Urothelium cell line (cell line): ENCODE measurements at places on chromosomes 6 and 20.

DNA sequence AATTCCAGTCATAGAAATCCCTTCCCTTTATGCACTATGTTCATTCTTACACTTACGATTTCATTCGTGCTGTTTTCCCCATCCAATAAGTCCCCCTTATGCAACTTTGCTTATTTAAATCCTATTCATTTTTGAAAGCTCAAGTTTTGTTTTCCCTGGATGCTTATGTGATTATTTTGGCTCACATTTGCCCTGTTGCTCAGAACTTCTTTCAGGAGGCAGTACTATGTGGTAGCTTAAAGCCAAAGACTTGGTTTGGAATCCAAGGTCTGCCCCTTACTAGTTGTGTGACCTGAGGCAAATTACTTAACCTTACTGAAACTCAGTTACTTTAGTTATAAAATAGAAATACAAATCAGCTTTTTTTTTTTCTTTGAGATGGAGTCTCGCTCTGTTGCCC is 59.6 kb downstream of the MOXD1 start:
- no peak for DNase-seq

- DNase-seq = no peak
These were observed 6.3 kb upstream of the NAA20 start for GRCh38 chr20:20010639-20011500.

- DNase-seq = no peak
These were observed 14.9 kb downstream of the BTN1A1 start for GRCh38 chr6:26514984-26515383.

DNA sequence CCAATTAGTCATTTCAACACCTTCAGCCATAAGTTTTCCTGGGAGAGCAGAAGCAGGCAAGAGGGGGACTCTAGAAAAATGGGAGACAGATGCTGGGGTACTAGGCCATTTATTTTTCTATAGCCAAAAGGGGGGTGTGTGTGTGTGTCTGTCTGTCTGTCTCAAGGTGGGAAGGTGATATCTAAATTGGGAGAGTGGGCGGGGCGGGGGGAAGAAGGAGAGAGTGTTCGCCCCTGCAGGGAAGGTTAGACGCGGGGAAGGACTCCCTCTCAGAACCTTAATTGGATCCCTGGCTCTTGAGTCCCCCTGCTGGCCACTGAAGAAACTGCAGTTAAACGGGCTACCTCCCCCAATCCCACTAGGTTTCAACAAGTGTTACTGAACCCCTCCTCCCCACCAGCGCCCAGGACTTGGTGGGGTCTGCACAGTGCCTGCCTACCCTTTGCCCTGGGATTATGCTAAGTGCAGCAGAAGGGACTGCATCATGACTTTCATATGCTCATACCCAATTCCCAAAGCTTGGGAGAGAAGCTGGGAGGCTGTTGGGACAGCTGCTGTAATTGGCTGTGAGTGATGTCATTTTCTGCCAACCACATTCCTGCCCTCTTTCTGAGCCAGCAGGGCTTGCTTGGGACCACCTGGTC is 45.8 kb downstream of the FOXP4 start:
- DNase-seq = peak; percentile 84

GRCh38 chr6:83193747-83194566 is 800 bp downstream of the RWDD2A start:
- DNase-seq = peak; percentile 33

GRCh38 chr20:24995741-24996448 is 3.3 kb upstream of the APMAP start:
- DNase-seq = no peak

DNA sequence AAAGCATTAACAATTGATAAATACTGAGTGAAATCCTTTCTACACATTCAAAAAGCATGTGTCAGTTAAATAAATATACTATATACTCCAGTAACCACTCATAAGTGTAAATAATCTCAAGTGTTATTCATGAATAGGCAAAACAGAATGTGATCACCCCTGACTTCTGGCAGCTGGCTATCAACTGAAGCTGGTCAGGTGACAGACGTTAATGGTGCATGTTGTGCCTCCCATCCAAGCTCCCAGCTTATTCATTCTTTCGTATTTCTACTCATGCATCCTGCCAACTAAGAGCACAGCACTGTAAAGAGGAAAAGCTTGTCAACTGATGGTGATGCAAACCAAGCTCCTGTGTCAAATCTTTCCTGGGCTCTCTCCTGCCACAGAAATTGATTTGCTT is 7.7 kb downstream of the PSMB1 start:
- no peak for DNase-seq

- no peak for DNase-seq
These were observed 120.0 kb downstream of the SIM1 start for GRCh38 chr6:100344761-100345160.

DNA sequence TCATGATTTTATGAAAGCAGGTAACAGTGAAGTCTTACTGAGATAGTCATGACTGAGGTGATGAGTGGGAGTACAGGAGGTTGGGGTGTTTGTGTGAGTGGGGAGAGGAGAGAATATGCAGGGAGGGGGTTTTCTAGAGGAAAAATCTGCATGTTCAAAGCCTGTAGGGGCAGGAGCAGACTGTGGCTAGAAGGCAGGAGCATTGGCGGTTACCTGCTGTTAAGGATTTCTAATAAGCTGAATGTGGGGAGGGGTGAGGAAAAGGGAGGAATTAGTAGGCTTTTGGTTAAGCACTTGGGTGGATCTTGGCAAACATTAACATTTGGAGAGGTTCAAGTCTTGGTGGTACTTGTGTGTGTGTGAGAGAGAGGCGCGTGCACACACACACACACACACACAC is 70.8 kb downstream of the EYA4 start:
- no peak for DNase-seq

DNA sequence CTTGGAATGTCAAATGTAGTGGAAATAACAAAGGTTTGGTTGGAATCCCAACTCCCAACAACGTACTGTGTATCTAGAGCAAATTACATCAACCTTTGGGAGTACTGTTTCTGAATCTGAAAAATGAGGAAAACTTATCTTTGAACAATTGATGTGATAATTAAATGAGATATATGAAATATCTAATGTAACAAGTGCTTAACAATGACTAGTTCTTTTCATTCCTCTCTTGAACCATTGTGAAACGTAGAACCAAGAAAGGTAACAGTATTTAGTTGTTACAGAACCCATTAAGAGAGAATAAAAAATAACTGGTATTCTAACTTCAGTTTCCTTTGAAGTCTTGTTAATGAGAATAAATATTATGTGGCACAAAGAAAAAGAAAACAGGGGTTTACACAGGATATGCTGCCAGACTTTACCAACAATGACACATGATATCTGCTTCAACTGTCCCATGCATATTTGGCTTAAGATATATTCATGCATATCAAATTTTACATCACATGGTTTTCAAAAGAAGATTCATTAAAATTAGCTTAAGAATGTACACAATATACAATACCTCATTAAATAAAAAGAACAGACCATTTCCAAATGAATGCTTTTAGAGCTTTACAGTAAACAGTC is 111.8 kb downstream of the ATG5 start:
- DNase-seq = no peak

DNA sequence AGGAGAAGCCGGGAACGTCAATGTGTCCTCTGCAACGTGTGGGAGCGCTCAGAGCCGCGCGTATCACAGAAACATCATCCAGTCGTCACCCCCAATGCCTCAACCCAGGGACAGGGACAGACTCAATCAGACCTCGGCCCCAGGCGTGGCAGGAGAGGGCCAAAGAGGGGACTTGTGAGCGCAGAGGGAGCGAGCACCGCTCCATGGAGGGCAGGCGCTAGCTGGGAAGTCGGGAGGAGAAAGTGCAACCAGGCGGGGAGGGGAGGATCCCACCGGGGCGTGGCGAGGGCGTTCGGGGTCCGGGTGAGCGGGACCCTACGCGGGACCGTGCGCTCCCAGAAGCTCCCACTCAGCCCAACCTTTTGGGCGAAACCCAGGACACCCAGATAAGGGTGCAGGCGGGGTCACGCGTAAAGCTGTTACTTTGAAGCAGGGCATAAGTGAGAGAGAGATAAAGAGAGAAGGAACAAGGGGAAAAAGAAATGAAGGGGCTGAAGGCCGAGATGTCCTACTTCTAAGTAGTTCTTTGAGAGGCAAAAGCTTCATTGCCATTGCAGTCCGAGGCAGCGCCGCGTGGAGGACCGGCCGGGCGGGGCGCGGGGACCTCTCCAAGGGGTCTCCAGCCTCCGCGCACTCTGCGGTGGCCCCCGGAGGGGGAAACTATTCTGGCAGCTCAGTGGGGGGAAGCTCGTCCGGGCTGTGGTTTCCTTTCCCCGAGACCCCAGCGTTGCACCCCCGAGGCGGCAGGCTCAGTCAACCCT is 862 bp upstream of the SOBP start:
- peak; percentile 41 for DNase-seq

DNA sequence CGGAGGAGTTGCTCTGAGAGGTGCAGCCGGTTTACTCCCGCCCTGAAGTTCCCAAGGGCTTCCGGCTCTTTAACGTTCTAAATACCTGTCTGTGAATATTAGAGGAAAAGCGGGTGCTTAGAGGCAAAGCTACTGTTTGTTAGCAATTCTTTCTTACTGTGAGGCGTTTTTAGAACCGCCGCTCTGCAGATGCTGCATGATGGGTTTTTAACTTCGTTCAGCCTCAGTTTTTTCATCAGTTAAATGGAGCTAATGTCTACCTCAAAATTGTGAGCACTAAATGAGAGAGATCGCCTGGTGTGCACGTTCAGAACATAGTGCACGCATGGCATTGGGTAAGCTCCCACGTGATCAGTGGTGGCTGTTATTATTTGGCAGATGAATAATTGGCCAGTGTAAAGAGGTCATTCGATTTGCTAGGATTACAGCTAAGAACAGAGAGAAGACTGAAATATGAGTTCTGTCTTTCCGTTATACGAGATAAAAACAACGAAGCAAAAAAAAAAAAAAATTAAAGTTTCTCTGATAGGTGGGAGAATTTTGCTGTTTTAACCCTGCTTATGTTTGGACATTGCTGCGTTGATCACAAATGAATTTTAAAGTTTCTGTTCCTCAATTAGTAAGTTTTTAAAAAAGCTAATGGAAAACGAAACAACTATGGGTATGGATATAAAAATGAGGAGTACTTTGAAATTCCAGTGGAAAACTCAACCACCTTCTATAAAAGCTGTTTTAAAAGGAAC is 660 bp upstream of the TFB1M start:
- peak; percentile 60 for DNase-seq

DNA sequence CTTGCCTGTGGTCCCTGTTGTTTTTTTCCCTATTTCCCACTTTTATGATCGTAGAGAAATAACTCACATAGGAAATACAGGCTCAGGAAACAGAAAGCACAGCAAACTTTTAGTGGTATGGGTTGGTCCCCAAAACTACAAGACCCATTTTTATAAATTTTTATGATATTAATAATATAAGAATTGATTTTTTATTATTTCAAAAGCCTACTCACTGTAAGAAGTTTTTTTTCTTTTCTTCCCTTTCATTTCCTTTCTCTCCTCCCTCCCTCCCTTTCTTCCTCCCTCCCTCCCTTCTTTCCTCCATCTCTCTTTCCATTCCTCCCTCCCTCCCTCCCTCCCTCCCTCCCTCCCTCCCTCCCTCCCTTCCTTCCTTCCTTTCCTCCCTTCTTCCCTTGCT is 141.5 kb downstream of the ZDHHC14 start:
- DNase-seq = no peak

DNA sequence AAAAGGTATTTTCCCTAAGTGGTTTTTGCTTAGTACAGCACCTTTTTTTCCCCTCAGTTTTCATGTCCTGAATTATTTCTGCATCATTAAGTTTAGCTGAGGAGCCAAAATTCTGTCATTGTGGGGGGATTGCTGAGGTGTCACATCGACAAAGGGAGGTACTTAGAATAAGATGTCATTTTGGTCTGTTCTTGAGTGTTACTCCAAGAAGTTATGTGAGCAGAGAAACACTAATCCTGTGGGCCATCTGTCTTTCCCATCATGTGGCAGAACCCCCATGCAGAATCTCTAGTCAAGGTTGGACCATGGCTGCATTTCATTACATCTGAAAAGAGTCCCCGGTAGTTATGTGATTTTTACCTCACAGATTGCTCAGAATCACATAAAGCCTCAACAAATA is 167.8 kb upstream of the CENPW start:
- no peak for DNase-seq

GRCh38 chr20:25269833-25270170 is 21.9 kb downstream of the PYGB start:
- DNase-seq = no peak

DNA sequence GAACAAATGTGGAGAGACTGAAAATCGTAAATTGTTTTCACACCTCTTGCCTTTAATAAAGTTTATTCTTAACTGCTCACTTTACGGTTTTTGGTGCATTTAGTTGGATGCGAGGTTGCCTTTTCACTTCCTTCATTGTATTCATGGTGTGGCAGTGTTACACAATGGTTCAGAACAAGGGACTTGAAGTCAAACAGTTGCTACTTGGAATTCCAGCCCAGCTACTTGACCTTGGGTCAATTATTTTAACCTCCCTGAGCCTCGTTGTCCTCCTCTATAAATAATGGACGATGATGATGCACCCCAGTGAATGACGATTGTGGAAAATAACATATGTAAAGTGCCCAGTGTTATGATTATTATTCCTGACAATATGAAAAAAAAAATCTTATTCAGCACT is 72.3 kb downstream of the CARMIL1 start:
- DNase-seq = no peak

DNA sequence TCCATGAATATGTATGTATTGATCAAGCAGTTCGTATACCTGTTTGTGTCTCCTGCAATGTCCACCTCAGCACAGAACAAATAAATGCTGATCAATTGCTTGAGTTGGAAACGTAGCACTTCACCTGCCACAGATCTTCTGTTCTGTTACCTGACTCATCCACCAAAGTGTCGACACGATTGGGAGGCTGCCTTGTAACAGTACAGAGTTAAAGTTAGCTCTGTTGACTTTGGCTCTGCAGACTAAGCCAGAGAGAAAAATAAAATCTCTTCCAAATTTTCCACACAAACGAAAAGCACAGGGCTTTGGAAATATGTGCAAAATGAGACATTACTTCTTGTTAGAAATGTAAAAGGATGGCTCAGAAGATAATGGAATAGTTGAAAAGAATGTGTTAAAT is 245.4 kb downstream of the NRN1 start:
- DNase-seq = no peak

- DNase-seq = no peak
These were observed 720 bp downstream of the PCED1A start for GRCh38 chr20:2839732-2840137.

DNA sequence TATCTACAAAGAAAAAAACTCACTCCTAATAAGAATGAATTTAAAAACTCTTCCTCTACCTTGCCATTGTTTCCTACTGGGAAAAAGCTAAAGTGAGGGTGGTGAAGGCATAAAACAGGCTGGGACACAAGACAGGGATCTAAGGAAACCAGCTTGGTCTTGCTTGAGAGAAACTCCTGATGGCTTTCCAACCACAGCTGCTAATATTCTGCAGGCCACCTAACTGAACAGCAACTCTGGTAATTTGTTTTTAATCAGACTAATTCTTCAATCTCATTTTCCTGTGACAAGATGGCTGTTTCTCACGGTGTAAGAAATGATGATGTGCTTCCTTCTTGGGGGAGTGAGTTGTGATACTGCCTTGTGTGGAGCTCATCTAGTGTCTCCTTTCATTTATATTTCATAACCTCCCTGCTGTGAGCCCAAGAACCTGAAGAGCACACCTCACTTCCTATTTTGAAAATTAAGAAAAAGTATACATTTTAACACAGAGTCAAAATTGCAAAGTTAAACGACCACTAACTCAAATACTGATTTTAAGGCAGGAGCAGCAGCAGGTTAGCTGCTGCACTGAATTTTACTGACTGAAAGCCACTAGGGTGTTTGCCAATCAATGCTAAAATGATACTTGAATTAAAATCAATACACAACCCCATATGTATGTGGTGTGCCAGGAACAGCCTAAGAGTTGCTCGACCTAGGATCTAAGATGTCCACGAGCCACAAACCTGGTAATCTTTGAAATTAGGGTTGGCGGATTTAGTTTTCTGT is 58.0 kb downstream of the BACH2 start:
- no peak for DNase-seq
